ENCODE measurements at places on chromosomes 12 and 14.

DNA sequence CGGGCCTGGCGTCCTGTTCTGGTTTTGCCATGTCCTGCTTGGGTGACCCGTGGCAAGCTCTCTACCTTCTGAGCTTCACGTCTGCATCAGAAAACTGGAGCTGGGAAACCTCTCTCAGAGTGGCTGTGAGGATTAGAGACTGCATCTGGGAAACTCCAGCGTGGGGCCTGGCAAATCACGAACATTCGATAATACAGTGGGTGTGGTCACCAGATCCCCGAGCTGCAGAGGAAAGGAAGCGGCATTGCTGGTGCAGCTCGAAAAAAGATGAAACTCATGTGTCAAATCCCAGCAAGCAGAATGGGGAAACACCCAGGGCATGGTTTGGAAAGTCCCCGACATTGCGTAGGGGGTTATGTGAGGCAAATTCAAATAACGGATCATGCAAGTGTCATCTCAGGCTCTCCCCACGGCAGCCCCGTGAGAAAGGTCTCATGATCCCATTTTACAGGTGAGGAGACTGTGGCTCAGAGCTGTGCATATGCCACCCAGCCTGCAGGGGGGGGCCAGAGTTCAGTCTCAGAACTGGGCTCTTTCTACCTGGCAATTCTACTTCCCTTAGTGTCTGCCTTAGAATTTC lies 98.1 kb upstream of the VRK1 start:
- no peak for DNase-seq

DNA sequence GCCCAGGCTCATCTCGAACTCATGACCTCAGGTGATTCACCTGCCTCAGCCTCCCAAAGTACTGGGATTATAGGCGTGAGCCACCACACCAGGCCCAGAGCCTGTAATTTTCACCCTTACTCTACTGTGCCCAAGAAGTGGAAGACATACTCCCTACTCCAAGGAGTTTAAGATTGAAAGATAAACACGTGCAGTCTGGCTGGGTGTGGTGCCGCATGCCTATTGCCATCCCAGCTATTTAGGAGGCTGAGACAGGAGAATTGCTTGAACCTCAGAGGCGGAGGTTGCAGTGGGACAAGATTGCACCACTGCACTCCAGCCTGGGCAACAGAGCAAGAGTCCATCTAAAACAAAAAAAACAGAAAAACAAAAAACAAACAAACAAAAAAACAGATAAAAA lies 90.0 kb downstream of the NINJ2 start:
- no peak for DNase-seq

DNA sequence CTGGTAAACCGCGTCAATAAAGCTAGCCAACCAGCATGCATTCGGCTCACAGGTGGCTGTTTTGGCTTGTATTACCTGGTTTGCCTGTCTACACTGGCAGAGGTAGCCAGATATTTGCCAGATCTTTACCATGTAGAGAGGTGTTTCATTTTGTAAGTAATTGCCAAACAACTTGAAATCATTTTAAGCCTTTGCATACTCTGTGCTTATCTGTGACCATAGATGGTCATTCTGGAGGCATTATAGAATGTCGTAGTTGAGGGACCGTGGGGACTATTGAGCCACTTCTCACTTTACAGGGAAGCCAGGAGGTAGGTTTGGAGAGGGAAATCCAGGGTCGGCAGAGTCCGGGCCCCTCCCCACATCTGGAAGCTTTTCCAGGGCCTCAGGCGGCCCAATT lies 5.9 kb downstream of the ADGRD1 start:
- no peak for DNase-seq

DNA sequence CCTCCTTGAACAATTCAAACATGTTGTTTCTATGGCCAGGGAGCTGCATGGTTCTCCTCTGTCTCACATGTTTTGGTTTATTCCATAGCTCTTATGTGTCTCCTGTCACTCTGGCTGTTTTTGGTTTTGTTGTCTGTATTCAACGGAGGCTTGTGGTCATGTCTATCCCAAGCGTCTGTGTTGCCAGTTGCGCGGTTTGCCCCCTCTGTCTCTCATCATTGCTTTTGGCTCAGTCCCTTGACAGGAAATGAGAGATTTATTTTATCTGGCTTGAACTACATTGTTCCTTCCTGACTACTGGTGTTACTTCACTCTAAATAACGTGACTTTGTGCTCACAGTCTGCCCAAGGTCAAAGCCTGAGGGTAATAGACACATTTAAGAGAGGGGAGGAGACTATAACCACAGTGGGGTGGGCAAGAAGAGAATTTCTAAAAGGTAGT lies 96.4 kb upstream of the SOX5 start:
- DNase-seq, result no peak

DNA sequence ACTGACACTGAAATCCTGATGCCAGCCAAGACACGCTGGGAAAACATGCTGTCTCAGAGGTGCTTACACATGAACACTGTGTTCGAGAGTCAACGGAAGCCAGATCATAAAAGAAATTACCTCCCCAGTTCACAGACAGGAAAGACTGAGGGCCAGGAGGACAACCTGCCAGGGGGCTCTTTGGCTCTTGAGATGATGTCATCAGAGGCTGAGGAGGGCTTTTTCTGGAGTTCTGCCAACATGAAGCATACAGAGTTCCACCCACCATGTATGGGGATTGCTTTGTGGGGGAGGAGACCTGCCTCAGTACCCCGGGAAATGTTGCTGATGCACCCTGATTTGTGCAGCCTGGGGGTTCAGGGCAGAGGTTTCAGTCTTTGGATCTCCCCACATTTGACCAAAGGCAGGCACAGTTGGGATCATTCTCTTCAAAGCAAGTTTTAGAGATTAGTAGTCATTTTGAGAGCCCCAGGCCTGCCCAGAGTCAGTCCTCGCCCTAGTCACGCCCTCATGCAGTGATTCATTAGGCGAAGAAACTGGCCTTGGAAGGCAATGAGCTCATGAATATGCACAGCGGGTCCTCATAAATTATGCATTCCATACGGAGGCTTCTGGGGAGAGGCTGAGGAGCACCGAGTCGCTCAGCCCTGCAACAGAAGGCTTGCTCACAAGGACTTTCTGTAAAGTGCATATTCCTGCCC lies 34.9 kb upstream of the EML1 start:
- no peak for DNase-seq

- DNase-seq, result no peak
Observed at GRCh38 chr12:49367381-49368239, at the start of gene SPATS2. Gene SPATS2, plus strand, starts transcription at chr12:49367462. Its CDS starts 93,551 bp downstream, at chr12:49461013.

GRCh38 chr14:93859957-93860356 lies 67.2 kb upstream of the FAM181A start:
- no peak for DNase-seq

DNA sequence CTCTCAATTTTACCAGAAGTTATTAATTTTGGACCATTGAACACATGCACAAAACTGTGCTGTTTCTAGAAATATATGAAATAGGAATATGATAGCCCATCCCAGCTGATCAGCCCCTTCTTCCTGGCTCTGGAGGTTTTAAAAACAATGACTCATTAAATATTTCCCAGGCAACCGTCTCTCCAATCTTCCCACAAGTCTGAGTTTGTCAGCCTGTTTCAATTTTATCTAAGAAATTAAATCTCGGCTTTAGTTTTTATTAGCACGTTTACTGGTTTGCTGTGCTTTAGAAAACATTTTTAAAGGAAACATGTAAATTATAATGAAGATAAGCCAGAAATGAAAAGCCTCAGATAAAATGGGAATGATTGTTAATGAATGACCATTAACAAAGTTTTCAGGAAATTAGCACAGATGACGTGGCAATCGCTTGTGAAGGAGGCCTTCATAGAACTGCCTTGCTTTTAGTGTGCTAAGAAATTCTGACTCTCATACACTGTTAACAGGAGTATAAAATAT lies 89.3 kb upstream of the RAP1B start:
- DNase-seq, result no peak

GRCh38 chr12:27193854-27194544 lies 50.1 kb upstream of the STK38L start:
- no peak for DNase-seq

GRCh38 chr14:21109377-21110138 lies 8.7 kb downstream of the TMEM253 start:
- no peak for DNase-seq

GRCh38 chr14:103026988-103027387 lies 30.4 kb downstream of the CDC42BPB start:
- DNase-seq, result no peak

GRCh38 chr12:131643631-131644452 lies 67.0 kb upstream of the SFSWAP start:
- no peak for DNase-seq

DNA sequence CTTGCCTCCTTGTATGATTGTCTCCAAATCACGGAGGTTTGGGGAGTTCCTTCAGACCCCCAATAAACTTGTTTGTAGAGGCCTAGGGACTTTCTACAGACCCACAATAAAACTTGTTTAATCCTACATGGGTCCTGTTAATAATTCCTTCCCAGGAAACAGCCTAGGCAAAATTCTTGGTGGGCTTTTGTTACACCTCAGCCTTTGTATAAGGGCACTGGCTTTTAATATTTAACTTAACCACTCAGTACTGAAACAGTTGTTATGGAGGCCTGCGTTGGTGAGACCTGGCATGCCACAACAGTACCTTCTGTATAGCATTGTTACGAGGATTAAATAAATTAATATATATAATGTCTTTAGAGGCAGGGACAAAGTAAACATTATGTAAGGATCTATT lies 32.7 kb upstream of the FAR2 start:
- DNase-seq, result no peak

GRCh38 chr14:89231426-89232113 lies 185.5 kb downstream of the FOXN3 start:
- no peak for DNase-seq

- peak; percentile 23 for DNase-seq
Observed at GRCh38 chr14:91252871-91253794, 8.6 kb upstream of the GPR68 start.

DNA sequence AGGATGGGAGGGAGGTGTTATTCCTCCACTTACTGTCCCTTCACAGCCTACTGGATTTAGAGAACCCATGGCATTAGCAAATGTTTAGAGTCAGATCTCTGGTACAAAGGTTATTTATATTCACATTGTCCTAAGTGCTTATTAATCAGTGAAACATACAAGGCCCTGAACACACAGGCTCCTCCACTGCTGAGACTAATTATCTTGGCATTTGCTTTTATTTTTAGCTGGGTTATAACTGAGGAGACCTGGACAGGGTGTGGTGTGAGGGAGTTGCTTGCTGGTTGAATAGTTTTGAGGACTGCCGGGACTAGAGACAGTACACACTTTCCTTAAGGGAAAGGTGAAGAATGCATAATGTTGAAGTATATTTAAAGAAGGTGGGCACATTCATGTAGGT lies 77.5 kb downstream of the FIGNL2 start:
- no peak for DNase-seq

GRCh38 chr12:107590413-107590812 lies 95.2 kb upstream of the PWP1 start:
- DNase-seq, result no peak

- DNase-seq, result no peak
Observed at GRCh38 chr12:131896811-131897270, 2.4 kb downstream of the ULK1 start.

DNA sequence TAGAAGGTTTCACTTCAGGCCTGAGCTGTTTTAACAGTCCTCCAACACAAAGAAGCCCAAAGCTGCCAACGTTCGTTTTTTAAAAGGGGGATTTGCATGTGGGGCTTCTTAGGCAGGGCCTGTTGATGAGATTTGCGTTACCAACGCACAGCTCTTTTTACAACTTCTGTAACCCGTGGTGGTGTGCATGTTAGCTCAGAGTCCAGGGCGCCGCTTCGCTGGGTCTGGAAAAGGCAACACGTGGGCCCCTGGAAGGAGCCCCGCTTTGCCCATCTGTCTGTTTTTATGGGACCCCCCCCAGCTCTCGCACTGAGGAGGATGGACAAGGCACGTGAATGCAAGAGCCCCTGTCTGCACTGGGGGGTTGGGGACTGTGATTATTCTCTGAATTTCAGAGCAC lies 84.0 kb downstream of the ESR2 start:
- DNase-seq, result no peak

- no peak for DNase-seq
Observed at GRCh38 chr14:90661866-90662265, 154.4 kb downstream of the TTC7B start.

DNA sequence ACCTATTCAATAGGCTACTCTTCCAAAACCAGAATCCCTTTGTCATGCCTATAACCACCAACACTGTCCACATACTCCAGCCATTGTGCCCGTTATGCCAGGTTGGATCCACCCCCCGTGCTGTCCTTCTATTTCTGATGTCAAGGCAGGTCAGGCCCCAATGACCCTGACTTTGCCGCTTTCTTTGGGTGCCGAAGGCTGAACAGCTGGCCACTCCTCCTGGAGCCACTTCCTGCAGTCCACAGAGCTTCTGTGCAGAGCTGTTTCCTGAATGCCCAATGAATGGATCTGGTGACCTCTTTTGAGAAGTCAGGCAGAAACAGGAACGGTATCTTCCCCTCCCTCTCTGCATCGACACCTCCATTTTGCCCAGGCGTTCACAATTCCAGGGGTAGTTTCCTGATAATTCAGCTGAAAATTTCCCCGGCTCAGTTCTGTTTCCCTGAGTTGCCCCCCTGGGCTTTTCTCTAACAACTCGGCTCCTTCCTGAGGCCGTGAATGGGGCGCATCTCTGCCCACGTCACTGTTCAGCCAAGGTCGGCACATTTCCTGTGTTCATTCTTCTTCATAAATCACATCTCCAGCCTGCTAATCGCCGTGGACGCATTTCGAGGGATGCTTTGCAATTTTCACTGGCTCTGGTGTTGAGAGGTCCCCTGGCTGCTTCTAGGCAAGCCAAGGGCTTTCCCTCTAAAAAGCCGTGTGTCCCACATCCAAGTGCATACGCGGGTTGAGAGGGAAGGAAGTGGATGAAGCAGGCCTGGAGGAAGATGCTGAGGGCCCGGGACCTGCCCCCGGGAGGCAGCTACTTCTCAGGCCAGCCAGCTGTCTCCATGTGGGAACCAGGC lies 86.5 kb downstream of the PAPOLA start:
- no peak for DNase-seq

GRCh38 chr14:28830115-28830534 lies 63.5 kb downstream of the FOXG1 start:
- DNase-seq, result no peak

DNA sequence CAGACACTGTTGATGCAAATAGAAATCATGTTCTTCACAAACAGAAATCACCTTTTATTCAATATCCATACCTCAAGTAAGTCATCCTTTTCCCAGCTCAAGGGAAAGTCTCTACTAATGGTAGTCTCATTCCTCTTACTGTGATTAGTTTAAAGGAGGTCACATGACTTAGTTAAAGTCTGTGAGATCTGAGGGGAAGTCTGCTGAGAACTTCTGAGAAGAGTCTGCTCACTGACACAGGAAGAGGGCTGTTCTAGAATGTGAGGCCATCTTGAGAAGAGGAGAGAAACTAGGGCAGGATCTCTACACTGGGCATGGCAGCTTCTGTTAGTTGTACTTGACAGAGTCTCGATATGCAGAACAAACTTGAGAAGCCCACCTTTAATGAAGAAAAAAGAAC lies 146.8 kb downstream of the C12orf42 start:
- no peak for DNase-seq

Data from stimulated activated naive CD4-positive, alpha-beta T cell treated with Interleukin-2 at 50 U/mL for 16 hours (primary cell).